ENCODE measurements at places on chromosomes 13 and 19.

GRCh38 chr19:41480336-41480735 is 37.4 kb downstream of the ERICH4 start:
- no peak for DNase-seq

GRCh38 chr13:110266983-110267382 is 40.0 kb downstream of the COL4A1 start:
- DNase-seq, result no peak

DNA sequence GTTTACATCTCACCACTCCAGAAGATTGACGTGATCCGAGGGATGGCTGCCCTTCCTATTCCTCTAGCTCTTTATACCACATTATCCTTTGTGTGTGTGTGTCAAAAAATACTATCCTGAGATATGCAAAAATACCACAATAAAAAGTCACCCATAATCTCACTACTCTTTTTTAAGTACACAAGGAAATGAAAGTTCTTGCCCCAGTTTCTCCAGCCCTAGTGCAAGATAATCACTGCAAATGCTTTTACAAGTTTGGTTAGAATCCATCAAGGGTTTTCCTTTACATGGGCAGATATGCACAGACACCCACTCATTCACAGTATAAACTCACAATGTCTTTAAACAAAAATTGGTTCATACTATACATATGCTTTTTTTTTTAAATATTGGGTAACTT is 89.3 kb downstream of the DIAPH3 start:
- no peak for DNase-seq

DNA sequence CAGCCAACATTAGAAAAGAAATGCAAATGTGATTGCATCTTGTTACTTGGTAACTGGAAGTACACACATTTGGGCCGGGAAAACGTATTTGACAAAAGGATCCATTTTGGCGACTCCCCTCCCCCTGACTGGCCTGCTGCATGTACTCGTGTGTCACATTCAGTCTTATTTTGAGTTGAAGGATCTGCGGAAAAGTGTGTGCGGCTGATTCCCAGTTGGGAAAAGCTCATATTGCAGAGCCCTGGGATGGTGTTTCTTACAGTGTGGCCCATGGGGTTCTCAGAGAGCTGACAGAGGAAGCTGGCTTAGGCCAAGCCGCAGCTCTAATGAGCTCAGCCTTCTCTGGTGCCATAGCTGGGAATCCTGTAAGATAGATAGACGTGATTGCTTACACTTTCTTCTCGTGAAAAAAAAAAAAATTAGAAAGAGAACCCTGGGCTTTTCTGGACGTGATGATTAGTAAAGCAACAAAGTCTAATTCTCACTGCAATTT is 170.3 kb upstream of the ARGLU1 start:
- DNase-seq, result no peak

DNA sequence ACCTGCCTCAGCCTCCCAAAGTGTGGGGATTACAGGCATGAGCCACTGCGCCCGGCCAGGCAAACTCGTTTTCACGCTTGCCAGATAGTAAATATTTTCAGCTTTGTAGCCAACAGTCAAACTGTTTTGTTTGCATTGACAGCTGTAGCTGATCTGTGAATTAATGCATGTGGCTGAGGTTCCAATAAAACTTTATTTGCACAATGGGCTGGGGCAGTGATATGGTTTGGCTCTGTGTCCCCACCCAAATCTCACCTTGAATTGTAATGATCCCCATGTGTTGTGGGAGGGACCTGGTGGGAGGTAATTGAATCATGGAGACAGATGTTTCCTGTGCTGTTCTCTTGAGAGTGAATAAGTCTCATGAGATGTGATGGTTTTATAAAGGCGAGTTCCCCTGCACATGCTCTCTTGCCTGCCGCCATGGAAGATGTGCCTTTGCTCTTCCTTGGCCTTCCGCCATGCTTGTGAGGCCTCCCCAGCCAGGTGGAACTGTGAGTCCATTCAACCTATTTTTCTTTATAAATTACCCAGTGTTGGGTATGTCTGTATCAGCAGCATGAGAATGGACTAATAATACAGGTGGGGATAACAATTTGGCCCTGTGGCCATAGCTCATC is 22.4 kb upstream of the RANBP3 start:
- DNase-seq, result no peak

- peak; percentile 86 for DNase-seq
Measured at GRCh38 chr19:51986309-51987291, at the start of gene ZNF350. Gene ZNF350, minus strand, starts transcription at chr19:51986840. Its CDS starts 12,480 bp downstream, at chr19:51974360.

DNA sequence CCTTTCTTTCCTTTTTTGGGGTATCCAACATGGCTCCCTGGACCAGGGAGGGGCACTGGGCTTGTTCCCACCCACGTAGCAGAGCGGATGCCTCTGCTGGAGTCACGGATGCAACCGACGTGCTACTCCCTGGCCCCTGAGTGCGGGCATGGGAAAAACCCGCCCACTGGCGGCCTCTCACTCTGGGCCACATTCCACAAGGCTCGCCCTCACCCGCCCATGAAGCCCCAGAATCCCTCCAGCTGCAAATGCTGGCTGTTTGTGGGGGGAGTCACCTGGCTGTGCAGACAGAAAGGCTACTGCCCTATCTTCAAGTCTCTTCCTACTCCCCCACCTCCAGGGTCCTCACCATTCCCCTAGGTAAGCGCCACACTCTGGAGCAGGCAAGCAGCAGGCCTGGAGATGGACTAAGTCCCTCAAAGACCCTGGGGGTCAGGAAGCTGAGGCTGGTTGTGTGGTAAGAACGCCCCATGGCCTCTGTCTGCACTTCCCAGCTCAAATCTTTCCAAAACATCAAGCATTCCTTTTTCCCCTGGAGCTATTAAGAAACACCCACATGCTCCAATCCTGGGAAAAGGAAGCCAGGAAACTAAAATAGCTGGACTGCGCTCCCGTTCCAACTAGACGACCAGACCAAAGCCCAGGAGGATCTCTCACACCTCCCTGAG is 17.9 kb upstream of the EPHX3 start:
- no peak for DNase-seq

DNA sequence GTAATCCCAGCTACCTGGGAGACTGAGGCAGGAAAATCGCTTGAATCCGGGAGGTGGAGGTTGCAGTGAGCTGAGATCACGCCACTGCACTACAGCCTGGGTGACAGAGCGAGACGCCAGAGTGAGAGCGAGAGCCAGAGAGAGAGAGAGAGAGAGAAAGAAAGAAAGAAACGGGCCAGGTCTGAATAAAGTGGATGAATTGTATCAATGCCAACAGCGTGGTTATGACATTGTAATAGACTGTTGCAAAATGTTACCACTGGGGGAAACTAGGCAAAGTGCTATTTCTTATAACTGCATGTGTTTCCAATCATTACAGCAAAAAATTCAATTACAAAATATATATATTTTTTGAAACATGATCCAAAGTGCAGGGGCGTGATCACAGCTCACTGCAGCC is 11.8 kb upstream of the BTBD2 start:
- no peak for DNase-seq

DNA sequence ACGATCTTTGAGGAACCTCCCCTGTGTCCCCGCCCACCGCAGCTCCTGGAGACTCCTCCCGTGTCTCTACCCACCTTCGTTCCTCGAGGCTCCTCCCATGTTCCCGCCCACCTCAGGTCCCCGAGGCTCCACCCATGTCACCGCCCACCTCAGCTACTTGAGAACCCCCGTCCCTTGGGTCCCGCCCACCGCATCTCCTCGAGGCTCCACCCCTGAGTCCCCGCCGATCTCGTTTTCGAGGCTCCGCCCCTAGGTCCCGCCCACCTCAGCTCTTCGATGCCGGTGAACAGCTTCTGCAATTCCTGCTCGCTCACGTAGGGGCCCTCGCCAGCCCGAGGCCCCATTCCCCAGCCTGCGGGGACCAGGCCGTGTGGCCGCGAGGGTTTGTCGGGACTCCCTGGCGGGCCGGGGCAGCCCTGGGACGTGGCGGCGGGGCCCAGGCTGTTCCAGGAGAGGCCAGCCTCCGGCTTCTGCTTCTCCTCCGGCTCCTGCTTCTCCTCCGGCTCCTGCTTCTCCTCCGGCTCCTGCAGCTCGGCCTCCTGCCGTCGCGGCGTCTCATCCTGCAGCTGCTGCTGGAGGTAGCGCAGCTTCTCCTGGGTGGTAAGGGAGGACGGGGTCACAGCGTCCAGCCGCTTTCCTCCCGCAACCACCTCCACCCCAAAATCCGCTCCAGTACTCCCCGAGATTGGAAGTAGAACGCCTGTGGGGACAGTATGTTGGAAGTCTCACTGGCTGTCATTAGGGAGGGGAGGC is 16.7 kb downstream of the TSKS start:
- DNase-seq, result no peak

DNA sequence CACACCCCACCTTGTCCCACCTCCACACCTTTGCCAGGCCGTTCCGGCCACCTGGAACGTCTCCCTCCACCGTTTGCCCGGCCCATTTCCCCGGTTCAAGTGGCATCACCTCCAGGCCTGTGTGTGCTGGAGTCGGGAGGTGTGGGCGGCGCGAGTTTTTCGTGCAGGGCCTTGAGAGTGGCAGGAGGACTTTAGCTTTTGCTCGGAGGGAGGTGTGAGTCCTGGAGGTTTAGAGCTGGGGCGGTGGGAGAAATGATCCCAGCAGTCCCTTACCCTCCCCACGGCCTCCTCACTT is 4.3 kb upstream of the PALM start:
- DNase-seq, result no peak

GRCh38 chr13:101026736-101027398 is 352.3 kb upstream of the TMTC4 start:
- no peak for DNase-seq

GRCh38 chr13:103371271-103371670 is 305.1 kb upstream of the SLC10A2 start:
- no peak for DNase-seq

GRCh38 chr19:27765912-27766725 is 1446.8 kb downstream of the UQCRFS1 start:
- no peak for DNase-seq

DNA sequence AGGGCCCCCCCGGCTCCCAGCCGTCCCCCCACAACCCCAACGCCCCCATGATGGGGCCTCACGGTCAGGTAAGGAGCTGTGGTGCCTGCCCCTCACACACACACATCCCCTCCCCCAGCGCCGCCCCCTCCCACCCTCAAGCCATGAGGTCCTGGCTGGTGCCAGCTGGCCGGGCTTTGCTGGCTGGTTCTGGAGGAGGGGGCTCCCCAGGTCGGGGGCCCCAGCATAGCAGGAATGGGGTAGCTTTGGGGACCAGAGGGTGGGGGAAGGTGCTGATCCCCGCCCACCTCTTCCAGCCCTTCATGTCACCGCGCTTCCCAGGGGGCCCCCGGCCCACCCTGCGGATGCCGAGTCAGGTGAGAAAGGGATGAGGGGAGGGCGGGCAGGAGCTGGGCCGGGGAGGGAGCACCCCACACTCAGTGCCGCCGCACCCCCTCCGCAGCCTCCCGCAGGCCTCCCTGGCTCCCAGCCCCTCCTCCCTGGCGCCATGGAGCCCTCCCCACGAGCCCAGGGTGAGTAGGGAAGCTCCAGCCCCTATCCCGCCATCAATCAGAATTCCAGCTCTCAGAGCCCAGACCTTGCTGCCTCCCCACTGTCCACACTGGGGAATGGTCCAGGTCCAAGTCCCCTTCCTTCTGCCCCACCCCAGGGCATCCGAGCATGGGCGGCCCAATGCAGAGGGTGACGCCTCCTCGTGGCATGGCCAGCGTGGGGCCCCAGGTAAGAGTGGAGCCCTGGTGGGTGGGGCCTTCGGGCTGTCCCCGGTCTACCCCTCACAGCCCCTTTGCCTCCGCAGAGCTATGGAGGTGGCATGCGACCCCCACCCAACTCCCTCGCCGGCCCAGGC is 6.4 kb downstream of the ISYNA1 start:
- DNase-seq, result no peak

DNA sequence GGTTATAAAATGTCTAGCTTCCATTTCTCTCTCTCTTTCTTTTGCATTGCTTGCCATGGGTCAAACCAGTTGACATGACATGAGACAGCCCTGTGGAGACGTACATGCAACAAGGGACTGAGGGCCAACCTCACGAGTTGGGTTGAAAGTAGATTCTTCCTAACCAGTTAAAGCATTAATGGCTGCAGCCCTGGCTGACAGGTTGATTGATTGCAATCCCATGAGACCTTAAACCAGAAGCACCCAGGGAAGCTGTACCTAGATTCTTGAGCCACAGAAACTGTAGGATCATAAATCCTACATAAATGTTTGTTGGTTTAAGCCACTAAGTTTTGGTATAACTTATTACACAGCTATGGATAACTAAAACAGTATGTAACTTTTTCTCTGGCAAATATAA is 373.8 kb downstream of the DACH1 start:
- DNase-seq, result no peak

DNA sequence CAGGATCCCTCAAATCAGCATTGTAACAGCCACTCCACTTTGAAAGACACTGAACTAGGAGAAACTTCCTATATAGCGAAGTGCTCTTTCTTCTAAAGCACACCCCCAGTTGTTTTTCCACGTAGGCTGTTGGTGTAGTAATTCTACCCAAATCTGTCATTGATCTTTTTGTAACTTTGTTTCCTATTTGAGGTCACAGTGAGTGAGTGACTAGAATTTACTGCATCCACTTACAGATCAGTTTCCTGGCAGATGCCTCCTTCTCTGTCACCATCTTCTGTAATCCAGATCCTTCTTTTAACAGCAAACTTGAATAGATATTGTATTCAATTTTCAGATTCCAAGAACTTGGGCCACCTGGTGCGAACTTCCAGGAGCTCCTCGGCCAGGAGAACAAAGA is 15.3 kb downstream of the ZAR1L start:
- no peak for DNase-seq

DNA sequence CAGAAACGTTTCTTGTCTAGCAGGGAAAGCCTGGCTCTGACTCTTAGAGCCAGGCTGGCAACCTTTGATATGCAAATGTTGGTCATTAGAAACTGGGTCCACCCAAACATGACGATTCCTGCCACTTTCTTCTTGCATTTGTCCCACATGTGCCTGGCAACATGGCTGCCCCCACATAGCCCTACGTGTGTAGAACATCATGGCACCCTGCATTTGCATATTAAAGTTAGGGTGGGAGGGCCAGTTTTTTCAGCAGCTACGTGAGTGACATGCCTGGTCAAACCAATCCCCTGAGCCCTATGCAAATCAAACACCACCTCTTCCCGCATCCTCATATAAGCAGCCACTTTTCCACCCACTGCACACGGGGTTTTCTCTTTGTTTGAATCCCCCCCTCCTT is 95.0 kb downstream of the LIG4 start:
- no peak for DNase-seq

DNA sequence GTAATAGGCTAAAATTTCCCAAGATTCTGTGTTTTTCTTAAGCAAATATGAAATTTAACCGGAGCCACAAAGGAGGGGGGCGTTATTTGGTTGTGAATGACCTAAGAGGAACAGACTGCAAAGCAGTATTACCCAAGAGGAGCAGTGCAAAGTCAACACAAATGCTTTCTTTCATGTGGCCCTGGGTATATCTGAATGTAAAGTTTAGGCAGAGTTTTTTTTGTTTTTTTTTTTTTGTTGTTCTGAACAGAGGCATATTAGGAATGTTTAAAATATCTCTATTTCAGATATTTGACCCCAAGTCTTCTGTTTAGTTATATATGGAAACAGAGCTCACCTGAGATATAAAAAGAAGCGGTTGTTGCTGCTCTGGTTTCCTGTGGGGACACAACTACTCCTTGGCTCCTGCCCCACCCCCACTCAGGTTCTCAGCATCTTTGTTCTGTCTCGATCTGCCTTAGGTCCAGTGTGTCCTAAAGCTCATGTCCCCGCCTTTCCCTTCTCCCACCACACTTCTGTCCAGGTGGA is 220.7 kb downstream of the RFC3 start:
- no peak for DNase-seq

GRCh38 chr19:32104850-32105235 is 240.6 kb upstream of the ZNF507 start:
- no peak for DNase-seq

All from GM13976 (cell line).